Midbrain (tissue), 1 donor: ENCODE measurements at places on chromosomes 13 and 19.
A peak's percentile ranks its signal among the peaks of the same experiment; 100 is the strongest.

DNA sequence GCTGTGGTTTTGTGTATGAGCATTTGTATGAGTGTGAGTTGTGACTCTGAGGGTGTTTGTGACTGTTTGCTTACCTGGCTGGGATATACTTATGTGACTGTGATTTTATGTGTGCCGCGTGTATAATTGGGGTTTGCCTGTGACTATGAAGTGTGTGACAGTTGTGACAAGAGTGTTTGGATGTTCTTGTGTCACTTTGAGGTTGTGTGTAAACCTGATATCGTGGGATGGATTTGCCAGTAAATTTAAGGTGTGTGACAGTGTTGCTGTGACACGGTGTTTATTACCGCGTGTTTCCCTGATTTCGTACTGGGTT lies 442 bp downstream of the ZNF420 start:
- DNase-seq = no peak

DNA sequence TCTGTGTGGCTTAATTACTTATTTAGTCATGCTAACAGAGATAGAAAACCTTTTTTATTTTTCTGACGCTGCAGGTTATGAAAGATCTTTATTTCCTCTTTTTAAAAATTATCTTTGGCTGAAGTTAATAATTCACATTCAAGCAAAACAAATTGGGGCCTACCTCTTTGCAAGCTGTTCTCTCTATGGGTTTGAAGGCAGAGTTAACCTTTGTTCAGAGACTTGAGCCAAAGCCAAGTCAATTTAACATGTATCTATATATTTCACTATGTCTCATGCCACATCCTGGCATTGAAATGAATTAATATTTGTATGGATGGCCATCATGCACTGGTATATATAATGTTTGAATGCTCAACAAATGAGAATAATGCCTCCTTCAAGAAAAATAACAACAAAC lies 677.3 kb upstream of the GPC6 start:
- no peak for DNase-seq

- DNase-seq = peak; percentile 12
These were observed 1.0 kb downstream of the DIRAS1 start for GRCh38 chr19:2719920-2720776.

- DNase-seq = no peak
These were observed 18.7 kb upstream of the ZNF888 start for GRCh38 chr19:52941941-52942385.

DNA sequence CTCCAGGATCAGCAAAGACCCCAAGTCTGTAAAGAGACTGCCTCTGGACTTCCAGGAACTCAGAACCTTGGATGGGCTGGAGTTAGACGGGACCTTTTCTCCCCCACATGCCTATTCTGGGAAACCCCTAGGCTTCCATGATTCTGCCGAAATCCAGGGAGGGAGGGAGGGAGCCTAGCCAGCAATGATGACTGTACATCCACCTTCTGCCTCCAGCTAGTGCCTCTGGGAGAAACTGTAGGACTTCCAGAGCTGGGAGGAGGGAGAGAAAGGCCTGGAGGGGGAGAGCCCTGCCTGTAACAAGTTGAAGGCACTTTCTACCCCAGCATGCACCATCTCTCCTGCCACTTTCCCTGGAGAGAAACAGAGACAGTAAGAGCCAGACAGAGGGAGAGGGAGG lies 6.0 kb upstream of the HAS1 start:
- DNase-seq = no peak

GRCh38 chr19:46622118-46622446 lies 2.8 kb downstream of the PTGIR start:
- no peak for DNase-seq

DNA sequence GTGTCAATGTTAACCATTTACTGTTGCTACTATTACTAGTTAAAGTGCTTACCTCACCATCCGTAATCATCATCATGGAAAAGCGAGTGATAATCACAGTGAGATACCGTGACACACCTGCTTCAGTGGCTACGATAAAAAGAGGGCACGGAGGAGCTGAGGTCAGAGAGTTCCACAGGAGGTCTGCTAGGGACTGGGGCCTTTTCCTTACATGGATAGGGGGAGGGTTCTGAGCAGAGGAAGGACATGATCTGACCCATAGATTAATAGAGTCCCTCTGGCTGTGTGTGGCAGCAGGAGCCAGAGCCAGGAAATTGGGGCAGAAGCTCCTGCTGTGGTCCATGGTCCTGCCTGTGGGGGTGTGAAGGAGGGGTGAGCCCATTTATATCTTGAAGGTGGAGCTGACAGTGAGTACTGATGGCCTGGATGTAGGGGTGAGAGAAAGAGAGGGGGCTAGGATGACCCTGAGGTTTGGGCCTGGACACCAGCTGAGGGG lies 136.7 kb downstream of the SIPA1L3 start:
- DNase-seq = no peak

DNA sequence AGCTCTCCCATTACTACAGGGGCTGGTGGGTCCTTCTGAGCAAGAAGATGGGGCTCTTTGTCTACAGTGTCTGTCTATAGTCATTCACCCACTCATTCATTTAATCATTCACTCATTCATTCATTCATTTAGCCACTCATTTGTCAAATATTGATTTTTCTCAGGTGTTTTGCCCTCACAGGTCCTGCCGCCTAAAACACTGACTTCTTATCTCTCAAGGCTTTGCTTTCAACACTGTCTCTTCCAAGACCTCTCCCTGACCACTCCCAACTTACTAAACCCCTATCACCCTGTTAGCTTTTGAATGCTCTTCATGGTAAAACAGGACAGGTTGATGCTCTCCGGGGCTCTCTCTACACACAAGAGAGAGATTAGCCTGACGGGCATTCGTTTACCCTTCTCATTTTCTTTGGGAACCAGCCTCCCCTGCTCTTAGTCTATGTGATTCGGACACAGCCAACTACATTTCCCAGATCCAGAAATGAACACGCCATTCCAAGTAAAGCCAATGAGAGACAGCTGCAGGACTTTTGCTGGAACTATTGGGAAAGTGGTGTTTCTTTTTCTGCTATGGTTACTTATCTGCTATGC lies 22.7 kb downstream of the FAM187B start:
- no peak for DNase-seq

- peak; percentile 75 for DNase-seq
These were observed 47.6 kb downstream of the PTPRS start for GRCh38 chr19:5292822-5293611.

- no peak for DNase-seq
These were observed 716.0 kb upstream of the PCDH9 start for GRCh38 chr13:67946131-67946530.

DNA sequence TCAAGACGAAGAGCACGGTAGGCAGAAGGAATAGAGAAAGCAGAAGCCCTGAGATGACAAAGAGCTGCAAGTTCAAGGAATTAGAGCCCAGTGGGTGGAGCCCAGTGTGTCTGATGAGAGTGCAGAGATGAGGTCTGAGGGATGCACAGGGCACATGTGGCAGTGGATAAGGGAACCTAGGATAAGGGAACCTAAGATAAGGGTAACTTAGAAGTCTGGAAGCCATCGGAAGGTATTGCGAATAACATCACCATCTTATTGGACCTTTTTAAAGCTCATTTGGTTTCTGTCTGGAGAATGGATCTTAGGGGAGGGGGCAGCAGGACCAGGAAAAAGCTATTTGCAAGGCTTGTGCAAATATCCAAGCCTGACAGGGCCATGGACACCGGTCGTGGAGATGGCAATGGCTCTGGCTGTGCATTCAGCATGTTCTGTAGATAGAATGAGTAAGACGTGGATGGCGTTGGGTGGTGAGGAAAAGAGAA lies 1.3 kb downstream of the FPR3 start:
- no peak for DNase-seq

DNA sequence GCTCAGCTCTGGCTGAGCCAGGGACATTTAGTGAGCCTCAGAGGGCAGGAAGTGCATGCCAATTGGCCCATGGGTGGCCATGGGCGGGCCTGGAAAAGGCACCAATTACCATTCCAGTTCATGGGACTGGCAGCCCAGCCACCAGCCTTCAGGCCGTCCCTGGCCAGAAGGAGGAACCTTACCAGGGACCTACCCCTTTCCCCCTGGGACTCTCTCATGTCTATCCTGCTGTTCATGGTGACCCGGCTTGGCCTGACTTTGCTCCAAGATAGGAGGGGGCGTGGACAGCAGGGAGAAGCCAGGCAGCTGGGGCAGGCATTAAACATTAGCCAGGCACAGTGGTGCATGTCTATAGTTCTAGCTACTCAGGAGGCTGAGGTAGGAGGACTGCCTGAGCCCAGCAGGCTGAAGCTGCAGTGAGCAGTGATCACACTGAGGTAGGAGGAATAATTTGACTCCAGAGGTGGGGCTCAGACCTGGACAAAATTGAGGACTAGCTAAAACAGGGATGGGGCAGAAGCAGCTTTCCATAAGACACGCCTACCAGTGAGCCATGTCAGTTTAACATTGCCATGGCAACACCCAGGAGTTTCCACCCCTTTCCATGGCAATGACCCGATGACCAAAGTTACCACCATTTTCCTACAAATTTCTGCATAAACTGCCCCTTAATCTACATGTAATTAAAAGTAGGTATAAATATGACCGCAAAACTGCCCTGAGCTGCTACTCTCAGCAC lies 14.3 kb upstream of the ZNF426 start:
- DNase-seq = no peak

- DNase-seq = peak; percentile 37
These were observed 10.6 kb downstream of the PIAS4 start for GRCh38 chr19:4018140-4018613.

DNA sequence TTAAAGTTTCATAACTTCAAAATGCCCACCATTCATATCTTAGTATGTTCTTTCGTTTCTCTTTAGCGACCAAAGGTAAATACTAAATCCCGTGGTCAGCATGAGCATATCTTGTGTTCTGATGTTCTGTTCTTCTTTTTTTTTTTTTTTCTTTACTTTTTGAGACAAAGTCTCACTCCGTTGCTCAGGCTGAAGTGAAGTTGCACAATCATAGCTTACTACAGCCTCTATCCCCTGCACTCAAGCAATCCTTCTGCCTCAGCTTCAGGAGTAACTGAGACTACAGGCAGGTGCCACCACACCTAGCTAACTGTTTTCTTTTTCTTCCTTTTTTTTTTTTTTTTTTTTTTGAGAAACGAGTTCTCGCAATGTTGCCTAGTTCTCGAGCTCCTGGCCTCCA lies 60.9 kb upstream of the ATP12A start:
- DNase-seq = no peak

GRCh38 chr19:28475525-28475924 lies 737.4 kb downstream of the UQCRFS1 start:
- no peak for DNase-seq

- peak; percentile 24 for DNase-seq
These were observed 147.2 kb upstream of the ZNF536 start for GRCh38 chr19:30224689-30225606.

DNA sequence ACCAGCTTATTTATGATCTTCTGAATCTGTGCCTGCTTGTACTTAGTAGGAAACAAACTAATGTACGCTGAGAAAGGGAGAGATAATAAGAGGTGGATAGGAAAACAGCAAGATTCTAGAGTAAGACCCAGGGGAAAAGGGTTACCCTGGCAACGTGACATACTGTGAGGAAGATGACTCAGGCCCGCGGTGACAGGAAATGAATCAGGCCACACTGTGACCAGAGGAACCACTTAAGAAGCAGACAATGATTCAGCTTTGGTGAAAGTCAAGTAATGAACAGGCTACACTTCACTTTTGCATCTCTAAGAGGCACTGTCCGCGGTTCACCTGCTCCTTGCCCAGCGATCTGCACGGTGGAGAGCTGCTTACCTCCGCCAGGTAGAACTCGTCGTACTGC lies 158.2 kb downstream of the NALCN start:
- DNase-seq = no peak

DNA sequence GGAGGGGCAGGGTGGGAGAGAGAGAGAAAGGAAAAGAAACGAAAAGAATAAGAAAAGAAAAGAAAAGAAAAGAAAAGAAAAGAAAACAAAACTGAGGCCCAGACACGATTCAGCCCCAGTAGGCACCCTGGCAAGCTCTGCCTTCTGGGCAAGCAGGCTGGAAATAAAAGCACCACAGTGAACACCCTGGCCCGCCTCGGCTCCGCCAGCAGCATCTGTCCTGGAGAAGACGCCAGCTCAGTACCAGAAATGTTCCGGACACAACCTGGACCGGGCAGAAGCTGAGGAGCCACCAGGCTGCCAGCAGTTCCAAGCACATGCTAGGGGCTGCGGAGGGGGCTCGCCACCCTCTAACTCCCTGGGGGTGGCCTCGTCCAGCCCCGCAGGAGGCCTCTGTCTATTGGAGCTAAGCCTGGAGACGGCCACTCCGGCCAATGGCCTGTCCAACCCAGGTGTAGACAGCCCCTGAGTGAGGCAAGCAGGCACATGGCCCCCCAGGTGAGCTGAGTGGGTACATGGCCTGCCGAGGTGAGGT lies 11.4 kb upstream of the CPAMD8 start:
- DNase-seq = peak; percentile 63

DNA sequence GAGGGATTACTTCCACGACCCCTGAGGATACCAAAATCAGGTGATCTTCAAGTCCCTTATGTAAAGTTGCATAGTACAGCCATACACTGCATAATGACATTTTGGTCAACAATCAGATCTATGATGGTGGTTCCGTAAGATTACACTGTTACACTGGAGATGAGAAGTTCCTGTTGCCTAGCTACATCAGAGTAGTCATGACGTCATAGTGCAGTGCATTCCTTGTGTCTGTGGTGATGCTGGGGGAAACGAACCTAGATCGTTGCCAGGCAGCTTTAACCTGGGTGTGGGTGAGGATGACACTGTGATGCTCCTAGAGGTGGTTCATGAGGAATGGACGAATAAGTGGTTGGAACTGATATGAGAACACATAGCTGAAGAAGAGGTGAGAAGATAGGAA lies 9.1 kb downstream of the ZNF610 start:
- DNase-seq = no peak

GRCh38 chr13:101795025-101795424 lies 342.6 kb downstream of the ITGBL1 start:
- no peak for DNase-seq

- no peak for DNase-seq
These were observed 4.2 kb downstream of the ADPRHL1 start for GRCh38 chr13:113448885-113449692.

GRCh38 chr13:100438059-100438788 lies 150.4 kb downstream of the GGACT start:
- DNase-seq = no peak

DNA sequence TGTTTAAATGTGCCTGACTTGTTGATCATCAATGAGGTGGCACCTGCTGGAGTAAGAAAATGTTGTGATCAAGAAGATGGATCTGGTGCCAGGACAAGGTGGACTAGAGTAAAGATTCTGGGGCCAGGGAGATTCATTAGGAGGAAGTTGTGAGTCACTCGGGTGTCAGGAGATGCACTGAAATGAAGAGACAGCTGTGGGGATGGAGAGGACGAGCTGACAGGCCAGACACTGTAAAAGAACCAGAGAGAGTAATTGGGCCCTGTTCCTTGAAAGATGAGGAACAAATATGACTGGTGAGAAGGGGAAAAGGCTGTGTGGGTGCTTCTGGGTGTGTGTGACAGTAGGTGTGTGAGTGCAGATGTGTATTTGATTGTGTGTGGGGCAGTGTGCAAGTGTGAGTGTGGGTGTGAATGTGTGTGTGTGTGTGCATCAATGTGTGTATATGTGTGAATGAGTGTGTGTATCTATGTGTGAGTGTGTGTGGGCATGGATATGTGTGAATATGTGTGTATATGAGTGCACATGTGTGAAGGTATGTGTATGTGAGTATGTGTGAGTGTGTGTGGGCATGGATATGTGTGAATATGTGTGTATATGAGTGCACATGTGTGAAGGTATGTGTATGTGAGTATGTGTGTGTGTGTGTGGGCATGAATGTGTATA lies 260.5 kb downstream of the RFC3 start:
- no peak for DNase-seq
